ENCODE measurements at places on chromosomes 5 and 9.
A peak's percentile ranks its signal among the peaks of the same experiment; 100 is the strongest.

GRCh38 chr9:114413861-114414301 is 26.1 kb upstream of the AKNA start:
- no peak for DNase-seq

- no peak for DNase-seq
These were observed 73.2 kb downstream of the UBAP1 start for GRCh38 chr9:34252016-34252415.

DNA sequence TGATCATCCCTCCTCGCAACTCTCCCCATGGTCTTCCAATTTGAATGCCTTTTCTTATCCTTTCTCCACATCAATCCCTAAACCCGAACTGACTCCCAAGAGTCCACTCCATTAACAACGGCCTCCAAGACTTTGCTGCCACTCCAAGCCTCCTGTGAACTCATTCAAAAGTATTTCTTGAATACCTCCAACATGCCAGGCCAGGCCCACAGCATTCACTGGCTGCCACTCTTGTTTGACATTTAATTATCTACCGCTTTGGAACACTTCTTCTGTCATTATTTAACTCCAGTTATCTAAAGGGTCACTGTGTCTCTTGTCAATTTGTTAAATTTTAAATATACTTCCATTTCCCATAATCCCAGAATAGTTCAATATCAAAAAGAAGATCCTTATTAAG is 378.9 kb downstream of the EFNA5 start:
- no peak for DNase-seq

GRCh38 chr9:129596541-129597331 is 24.2 kb downstream of the C9orf50 start:
- no peak for DNase-seq

- no peak for DNase-seq
These were observed 1350.1 kb upstream of the ACO1 start for GRCh38 chr9:31034311-31034710.

GRCh38 chr9:8188723-8189407 is 389.3 kb upstream of the DMAC1 start:
- DNase-seq, result peak; percentile 52

DNA sequence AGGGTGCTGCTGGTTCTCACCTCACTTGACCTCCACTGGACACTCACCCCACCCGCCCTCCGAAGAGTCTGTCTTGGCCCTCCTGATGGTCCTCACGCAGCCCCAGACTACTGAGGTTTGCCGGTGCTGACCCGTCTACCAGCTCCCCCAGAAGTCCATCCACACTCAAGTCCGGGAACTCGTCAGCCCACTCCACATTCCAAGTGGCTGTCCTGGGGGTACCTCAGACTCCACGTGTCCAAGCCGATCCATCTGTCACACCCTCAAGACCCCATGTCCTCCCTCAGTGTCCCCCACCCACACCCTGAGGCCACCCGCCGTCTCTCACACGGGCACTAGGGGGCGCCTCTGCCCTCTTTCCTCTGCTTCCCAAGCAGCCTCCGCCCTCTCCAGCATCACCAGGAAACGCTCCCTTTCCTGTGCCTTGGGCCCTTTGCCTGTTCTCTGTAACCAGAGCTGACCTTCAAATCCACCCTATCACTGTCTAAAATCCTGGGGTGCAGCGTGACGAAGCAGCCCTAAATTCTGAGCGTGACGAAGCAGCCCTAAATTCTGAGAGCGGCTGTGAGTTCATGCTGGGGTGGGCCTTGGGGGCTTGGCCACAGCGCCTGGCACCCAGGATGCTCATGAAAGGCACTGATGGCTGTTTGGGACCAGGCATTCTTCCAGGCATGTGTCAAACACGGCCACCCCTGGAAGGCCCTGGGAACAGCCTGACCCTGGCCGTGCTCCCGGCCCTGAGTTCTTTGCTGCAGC is 95.7 kb downstream of the KCNT1 start:
- peak; percentile 61 for DNase-seq

DNA sequence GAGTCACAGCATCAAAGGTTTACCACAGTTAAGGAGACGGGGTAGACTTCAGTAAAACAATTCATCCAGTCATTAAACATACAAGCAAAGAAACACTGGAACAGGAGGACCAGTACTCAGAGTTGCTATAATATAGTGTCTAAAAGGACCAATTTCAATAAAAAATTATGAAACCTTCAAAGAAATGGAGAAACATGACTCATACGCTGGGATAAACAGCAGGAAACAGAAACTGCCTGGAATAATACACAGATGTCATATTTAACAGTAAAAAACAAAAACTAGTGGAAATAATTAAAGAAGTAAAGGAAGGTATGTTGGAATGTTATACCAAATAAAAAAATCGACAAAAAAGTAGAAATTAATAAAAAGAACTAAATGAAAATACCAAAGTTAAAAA is 1075.9 kb downstream of the NR2F1-AS1 start:
- no peak for DNase-seq

DNA sequence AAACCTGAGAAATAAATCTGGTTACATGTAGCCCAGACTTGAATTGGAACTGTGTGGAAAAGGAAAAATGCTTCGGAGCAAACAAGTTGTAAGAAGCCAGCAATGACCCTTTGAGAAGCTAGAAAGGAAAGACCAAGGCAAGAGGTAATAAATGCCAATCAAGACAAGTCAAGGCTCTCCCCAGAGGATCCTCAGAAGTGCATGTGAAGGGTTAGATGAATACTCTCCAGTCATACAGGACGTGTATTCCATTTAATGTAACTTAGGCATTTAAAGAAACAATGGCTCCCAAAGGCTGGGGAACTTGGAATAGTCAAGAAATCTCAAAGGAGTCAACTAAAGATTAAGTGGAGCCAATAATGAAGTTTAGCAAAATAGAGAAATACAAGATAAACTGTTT is 36.2 kb downstream of the EPB41L4A start:
- DNase-seq, result no peak

- DNase-seq, result no peak
These were observed 81.6 kb downstream of the PSD2 start for GRCh38 chr5:139877129-139877597.

- no peak for DNase-seq
These were observed 32.5 kb downstream of the JAKMIP2 start for GRCh38 chr5:147750065-147750464.

DNA sequence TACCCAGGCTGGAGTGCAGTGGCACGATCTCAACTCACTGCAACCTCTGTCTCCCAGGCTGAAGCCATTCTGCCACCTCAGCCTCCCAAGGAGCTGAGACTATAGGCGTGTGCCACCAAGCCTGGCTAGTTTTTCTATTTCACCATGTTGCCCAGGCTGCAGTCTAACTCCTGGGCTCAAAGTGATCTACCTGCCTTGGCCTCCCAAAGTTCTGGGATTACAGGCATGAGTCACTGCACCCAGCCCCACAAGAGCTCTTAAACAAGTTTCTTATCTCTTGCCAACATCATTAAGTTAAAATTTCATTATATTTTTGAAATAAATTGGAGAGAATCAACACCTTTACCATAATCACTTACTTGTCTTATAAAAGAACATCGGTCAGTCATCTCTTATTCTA is 280.3 kb downstream of the ARHGEF28 start:
- no peak for DNase-seq

DNA sequence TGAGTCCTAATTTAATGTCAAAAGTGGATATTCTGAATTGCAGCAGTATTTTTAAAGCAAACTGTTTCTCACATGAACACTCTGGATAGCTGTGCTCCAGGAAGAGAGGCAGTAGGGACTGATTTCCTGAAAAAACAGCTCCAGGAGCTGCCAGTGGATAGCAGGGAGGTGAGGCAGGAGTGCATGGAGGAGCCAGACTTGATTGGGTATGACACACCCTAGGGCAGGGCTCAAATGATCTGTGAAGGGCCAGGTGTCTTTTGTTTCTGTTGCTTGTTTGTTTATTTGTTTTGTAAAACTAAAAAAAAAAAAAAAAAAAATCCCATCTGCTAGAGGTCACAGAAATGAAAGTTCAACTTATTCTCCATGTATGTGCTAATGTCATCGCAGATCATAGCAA is 83.4 kb downstream of the ADRB2 start:
- DNase-seq, result no peak

DNA sequence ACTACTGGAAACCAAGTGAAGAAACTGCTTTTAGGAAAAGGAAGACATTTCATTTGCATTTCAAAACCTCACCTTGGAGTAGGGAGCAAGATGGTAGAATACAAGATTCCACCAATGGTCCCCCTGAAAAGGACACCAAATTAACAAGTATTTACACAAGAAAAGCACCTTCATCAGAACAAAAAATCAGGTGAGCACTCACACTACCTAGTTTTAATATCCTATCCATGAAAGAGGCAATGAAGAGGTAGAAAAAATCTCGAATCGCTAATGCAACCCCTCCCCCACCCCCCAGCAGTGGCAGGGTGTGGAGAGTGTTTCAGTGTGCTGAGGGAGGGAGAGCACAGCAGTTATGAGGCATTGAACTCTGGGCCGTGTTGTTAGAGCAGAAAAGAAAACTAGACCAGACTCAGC is 1397.0 kb upstream of the C9orf72 start:
- no peak for DNase-seq

DNA sequence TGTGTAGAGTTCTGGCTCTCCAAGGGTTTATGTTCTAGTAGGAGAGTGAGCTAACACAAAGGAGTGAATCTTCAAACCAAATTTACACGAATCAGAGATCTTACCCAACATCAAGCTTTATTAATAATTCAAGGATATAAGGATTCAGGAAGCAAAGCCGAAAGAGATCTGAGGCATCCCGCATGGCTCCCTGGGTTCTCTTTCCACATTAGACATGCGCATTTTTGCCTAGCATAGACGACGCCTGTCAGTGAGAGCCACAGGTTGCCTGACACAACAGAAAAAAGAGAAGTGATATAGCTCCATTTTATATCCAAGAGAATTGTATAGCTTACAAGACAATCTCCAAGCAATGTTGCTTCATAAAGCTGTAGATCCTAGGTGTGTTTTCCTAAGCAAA is 52.6 kb downstream of the ESM1 start:
- no peak for DNase-seq

DNA sequence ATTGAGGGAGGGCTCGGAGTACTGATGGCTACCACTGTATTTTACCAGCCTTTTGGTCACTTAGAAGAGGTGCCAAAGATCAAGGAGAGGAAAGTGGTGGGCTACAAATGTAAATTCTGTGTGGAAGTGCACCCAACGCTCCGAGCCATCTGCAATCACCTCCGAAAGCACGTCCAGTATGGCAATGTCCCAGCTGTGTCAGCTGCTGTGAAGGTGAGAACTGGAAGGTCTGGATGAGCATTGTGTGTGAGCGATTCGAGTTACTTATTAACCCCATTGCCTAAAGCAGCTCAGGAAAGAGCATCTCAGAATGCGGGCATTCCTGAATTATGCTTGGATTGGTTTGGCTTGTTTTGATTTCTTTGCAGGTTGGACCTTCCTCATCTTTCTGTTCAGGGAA is 67.5 kb downstream of the ZNF462 start:
- no peak for DNase-seq

DNA sequence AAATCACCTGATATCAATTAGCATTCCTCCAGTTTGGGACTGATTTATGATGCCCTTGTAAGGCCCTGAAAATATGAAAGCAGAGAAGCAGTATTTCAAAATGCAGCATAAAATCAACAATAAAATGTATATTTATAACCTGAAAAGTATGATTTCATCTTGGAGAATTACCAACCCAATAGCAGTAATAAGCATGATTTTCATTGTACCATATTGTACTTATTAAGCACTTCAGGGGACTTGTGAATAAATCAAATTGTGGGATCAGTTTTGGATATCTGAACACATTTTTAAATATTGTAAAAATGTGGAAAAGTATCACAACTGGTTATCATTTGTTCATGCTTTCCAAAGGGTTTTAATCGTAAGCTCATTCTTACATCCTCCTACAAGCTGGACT is 250.8 kb downstream of the DMRT2 start:
- no peak for DNase-seq

DNA sequence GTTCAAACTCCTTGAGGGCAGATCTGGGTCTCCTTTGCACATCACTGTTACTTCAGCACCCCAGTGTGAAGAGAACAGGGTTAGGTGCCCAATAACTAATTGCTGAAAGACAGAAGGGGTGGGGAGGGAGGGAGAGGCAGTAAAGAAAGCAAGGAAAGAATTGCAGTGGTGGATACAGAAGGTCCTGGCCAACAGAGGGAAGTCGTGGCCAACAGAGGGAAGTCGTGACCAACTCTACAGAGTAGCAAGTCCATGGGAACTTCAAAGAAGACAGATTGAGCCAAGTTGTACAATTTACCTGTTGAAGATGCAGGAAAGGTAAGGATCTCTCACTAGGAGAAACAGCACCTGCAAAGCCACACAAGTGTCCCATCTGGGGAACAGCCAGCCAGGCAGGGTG is 27.0 kb downstream of the CCNJL start:
- no peak for DNase-seq

- DNase-seq, result no peak
These were observed 46.8 kb downstream of the MTMR12 start for GRCh38 chr5:32265902-32266301.

GRCh38 chr9:94717761-94718160 is 8.7 kb upstream of the AOPEP start:
- no peak for DNase-seq

GRCh38 chr9:113416149-113416721 is 5.7 kb downstream of the C9orf43 start:
- no peak for DNase-seq

- no peak for DNase-seq
These were observed 1.4 kb upstream of the LMX1B start for GRCh38 chr9:126612326-126612812.

GRCh38 chr5:61256474-61256873 is 75.6 kb upstream of the ZSWIM6 start:
- no peak for DNase-seq

- no peak for DNase-seq
These were observed 69.0 kb downstream of the TSPAN17 start for GRCh38 chr5:176716320-176716719.

GRCh38 chr9:123686131-123686828 is 243.6 kb downstream of the DENND1A start:
- no peak for DNase-seq

All from activated CD8-positive, alpha-beta T cell treated with anti-CD3 and anti-CD28 coated beads for 36 hours (primary cell).